Thyroid gland (tissue), 4 donors: ENCODE measurements at places on chromosomes 1 and 21. TPM values are rescaled to one million over a fixed set of nuclear protein-coding genes. Genes with fewer than 3 reads are reported as not detected.

The MAN1C1 gene
- total RNA-seq = 29.3 TPM

The HCRTR1 gene
- 2.1 TPM for total RNA-seq

DNA sequence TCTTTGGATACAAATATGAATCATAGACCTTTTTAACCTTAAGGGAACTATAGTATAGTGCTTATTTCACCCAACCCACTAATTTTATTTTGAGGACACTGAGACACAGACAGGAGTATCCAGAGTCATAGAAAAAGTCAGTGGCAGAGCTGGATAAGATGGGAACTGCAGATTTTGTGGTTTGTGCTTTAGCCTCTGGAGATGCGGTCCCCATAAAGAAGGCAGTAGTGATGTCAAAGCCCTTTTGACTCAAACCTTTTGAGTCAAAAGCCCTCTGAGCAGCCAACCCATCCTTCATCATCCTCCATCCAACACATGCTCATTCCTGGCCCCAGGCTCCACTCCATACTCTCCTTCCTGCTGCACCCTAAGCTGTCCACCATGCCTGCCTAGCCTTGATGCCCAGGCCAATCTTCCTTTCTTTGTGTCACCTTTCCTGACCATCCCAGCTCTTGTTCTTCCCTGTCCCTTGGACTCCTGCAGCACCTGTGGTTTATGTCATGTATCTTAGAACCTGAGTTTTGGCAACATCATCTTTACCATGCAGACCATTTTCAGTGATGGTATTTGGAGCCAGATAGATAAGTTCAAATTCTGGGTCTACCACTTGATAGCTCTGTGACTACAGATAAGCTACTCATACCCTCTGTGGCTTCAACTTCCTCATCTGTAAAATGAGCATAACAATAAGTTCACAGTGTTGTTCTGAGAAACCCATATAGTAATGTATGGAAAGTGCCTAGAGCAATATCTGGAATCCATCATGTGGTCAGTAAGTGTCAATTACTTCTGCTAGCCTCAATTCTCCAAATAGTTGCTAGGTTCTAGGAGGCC is 20.1 kb downstream of the SLAMF1 start:
- no peak for DNase-seq

- no peak for DNase-seq
Observed at GRCh38 chr1:226873771-226874578, 3.6 kb downstream of the PSEN2 start.

- no peak for DNase-seq
Observed at GRCh38 chr1:200337410-200337809, 72.4 kb downstream of the ZNF281 start.

GRCh38 chr1:93695411-93696005 is 13.9 kb upstream of the BCAR3 start:
- no peak for DNase-seq
